ENCODE measurements at places on chromosomes 5 and 9. TPM values are rescaled to one million over a fixed set of nuclear protein-coding genes. Genes with fewer than 3 reads are reported as not detected.

Gene LHX2
- total RNA-seq = 189 TPM

Gene SLC25A25
- total RNA-seq = 36.0 TPM

Gene SPINK4
- not detected for total RNA-seq

Gene MEIKIN
- total RNA-seq = 1.7 TPM

Gene SPATA31D1
- total RNA-seq = not detected

Gene SLC28A3
- not detected for total RNA-seq

Gene ROR2
- 0.94 TPM for total RNA-seq

Gene PCDHB16
- 4.5 TPM for total RNA-seq

Gene MAN2A1
- 69.7 TPM for total RNA-seq

Gene GNA14
- 0.31 TPM for total RNA-seq

Gene BBLN
- 32.6 TPM for total RNA-seq

Gene ADAM19
- 13.4 TPM for total RNA-seq

Gene SHISAL2B
- total RNA-seq = not detected

Gene LMX1B
- total RNA-seq = not detected
